Kidney epithelial cell (primary cell): ENCODE measurements at places on chromosomes 11 and 22.

DNA sequence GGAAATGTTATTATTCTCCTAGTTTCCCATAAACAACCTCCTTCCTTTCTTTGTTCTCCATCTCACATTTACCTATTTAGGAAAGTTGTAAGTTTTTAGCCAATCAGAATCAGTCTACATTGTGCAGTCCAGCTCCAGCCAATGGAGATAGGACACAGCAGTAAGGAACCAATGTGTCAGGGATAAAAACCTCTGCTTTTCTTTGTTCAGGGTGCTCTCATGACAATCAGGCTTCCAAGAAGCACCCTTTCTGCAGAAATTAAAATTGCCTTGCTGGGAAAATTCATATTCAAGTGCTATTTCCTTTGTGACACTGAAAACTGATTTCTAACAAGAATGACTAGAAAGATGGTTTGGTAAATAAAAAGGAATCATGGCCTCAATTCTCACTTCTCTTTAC lies 14.6 kb downstream of the SCGB2A1 start:
- no peak for DNase-seq

- DNase-seq, result no peak
Observed at GRCh38 chr22:20002636-20003035, 14.0 kb downstream of the ARVCF start.

- DNase-seq, result no peak
Observed at GRCh38 chr11:64306876-64307622, 1.7 kb downstream of the ESRRA start.

GRCh38 chr22:22855617-22856308 lies 31.9 kb upstream of the IGLL5 start:
- no peak for DNase-seq

GRCh38 chr11:13271060-13271693 lies 6.4 kb upstream of the BMAL1 start:
- no peak for DNase-seq
